Fibroblast of the aortic adventitia (primary cell): ENCODE measurements at places on chromosomes 6 and 20. TPM values are rescaled to one million over a fixed set of nuclear protein-coding genes. Genes with fewer than 3 reads are reported as not detected.
A peak's percentile ranks its signal among the peaks of the same experiment; 100 is the strongest.

RAET1L gene
- total RNA-seq: not detected in 2 replicates

CLPSL2 gene
- not detected in 2 replicates for total RNA-seq

PTGIS gene
- 279 and 1,011 TPM in 2 replicates for total RNA-seq

NHLRC1 gene
- total RNA-seq: 2.1 and 3.0 TPM in 2 replicates

GSTA2 gene
- total RNA-seq: not detected in 2 replicates

RAB44 gene
- not detected in 2 replicates for total RNA-seq

DNA sequence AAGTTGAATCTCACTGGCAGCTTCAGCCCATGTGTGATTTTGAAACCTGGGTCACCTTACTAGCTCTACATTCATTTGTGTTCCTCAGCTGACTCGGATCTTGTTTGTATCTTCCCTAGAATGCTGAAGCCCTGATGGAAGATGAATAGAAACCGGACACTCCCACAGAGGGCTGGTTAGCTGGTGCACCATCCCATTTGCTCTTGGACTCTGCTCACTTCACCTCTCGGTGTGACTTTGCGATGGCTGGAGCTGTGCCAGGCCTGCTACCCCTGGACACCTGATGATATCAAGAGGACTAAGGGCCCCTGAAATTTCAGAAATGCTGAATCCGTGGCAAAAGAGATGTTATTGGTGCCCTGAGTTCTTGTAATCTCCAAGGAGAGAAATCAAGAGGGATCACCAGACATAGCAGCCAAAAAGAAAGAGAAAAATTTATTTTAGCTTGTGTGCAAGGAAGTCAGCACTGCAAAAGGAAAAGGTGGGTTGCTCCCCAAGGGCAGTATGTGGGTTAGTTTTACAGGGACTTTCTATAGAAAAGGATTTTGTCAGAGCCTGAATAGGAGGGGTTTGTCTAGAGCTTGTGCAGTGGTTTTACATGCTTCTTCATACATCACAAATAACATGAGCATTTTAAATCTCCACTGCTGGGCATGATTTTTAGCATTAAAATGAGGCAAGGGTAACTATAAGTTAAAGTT lies 426.3 kb upstream of the NOX3 start:
- DNase-seq: no peak

DNA sequence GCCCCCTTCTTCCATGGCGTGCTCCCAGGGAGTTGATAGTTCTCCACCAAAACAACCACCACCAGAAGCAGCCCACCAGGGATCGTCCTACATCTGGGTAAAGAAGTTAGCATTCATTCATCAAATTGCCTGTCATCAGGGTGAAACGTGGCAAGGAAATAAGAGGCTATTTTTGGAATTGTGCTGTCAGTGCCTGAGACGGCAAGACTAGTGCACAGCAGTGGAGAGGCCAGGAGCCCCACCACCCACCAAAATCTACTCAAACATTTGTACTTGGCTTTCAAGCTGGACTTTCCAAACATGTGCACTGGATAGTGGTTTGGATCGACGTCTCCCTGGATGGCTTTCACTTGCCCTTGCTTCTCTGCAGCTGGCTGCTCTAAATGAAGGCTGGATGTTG lies 44.8 kb downstream of the TXNDC5 start:
- peak; percentile 77 for DNase-seq

- peak; percentile 47 for DNase-seq
These were observed 638 bp downstream of the MDN1 start for GRCh38 chr6:89818977-89819335.

DNA sequence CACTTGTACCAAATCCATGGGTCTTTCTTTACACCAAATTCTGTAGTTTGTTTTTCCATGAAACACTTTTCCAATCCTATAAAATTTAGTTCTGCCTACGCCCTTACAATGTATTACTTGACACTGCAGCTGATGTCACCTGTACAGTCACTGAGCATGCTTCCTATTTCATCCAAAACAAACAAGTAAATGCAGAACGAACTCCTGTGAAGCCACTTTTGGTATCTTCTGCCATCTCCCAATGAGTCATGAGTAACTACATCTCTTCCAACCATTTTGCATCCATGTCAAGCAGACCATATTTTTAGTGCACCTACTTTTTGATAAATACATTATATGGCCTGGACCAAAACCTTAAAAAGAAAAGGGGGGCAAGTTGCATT lies 42.4 kb downstream of the HDDC2 start:
- no peak for DNase-seq

GRCh38 chr6:111943266-111943665 lies 70.0 kb upstream of the FYN start:
- no peak for DNase-seq

GRCh38 chr20:15185322-15185721 lies 847.9 kb upstream of the FLRT3 start:
- no peak for DNase-seq

DNA sequence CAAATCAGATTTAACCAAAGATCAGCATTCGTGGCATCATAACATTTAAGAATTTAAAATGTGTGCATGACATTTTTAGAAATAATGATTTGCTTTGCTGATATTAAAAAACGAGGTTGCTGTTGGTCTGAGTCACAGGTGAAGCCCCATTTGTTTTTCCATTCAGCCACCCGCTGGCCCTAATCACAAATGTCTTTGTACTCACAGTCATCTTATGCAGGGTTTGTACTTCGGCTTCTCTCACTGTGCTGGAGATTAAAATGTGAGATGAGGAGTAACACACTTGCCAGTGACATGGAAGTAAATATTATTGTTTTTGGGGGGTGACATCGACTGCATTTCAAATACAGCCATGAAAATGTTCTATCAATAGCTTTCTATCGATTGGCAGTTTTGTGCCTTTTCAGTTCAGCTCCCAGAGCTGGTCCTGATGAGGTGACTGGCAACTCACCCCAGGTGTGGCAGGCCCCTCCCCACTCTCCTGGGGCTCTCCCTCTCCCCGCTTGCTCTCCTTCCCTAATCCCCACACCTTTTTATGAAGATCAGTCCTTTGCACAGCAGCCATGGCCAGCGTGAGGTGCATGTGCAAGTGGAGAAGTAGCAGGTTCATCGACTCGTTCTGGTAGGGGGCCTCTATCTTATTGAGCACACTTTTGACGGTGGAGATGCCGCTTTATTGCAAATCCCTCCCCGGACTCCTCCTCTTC lies 58.8 kb upstream of the FUCA2 start:
- DNase-seq: no peak

DNA sequence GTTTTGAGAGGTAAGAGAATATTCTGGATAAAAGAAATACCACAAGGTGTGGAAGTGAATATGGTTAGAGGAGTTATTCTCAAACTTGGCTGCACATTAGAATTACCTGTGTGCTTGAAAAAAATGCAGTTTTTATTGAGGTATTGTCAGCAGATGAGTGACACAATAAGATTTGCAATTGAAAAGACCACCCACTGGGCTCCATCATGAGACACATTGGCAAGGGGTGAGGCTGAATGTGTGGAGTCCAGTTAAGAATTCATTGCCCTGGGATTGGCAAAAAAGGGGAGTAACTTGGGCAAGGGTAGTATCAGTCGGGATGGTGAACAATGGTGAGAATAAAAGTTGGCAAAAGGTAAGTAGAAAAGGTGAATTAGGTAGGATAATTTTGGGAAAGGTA lies 63.5 kb downstream of the MEI4 start:
- no peak for DNase-seq

- DNase-seq: no peak
These were observed 349.9 kb downstream of the THBS2 start for GRCh38 chr6:168903613-168904345.

DNA sequence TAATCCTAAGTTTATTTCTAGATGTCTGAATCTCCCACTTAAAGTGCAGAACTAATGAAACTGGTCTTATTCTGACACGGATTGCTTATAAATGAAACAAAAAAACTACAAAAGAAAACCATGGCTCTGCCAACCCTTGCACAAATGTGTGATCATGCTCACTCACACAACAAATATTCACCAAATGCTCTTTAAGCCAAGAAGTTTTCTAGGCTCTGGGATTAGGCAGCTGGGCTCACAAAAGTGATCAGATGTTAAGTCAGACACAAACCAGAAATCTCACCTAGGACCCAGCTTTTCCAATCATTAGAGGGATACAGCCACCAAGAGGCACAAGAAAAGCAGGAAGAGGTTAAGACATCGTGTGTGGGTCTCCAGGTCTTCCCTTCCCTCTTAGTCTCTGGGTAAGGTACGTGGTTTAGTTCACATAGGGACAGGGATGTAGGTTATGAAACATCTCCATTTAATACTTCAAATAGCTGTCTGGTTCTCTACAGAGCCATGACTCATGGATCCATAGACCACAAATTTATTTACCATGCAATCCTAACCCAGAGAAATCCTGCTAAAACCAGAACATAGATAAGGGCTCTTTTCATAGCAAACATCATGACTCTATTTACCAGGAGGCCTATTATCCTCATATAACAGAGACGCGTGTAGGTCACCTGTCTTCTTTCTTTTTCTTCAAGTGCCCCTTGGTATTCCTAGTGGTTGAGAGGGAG lies 165.2 kb downstream of the WDR27 start:
- DNase-seq: peak; percentile 56

GRCh38 chr20:37223053-37223452 lies 38.6 kb downstream of the GHRH start:
- DNase-seq: peak; percentile 89

DNA sequence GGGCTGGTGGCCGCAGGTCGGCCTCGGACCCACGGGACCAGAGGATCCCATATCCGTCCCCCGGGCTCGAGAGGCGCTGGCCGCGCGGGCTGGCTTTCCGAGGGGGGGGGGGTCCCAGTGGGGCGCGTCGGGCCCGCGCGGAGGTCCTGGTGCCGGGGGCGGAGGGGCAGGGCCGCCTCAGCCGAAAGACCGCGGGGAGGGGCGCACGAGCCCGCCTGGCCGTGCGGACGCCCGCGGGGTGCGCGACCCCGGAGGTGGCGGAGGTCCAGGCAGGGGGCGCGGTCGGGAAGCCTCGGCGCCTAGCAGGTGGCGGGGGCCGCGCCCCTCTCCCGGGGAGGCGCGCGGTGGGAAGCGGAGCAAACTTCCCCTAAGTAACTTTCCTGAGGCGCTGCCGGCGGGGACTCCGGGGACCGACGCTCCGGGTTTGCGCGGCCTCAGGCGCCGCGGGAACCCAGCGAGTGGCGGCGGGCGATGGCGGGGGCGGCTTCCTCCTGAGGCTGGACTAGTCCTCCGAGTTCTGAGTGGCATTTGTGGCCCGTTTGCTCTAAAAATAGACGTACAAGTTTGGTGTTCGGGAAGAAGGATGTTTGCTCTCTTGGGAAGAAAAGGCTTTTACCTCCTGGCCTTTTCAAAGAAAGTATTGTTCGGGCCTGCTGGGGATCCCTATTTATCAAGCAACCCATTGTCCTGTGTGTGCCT lies 26.5 kb upstream of the BTBD3 start:
- no peak for DNase-seq

- DNase-seq: no peak
These were observed 2.6 kb downstream of the PYGB start for GRCh38 chr20:25250508-25250907.

GRCh38 chr6:811831-812230 lies 118.9 kb upstream of the EXOC2 start:
- DNase-seq: peak; percentile 31

DNA sequence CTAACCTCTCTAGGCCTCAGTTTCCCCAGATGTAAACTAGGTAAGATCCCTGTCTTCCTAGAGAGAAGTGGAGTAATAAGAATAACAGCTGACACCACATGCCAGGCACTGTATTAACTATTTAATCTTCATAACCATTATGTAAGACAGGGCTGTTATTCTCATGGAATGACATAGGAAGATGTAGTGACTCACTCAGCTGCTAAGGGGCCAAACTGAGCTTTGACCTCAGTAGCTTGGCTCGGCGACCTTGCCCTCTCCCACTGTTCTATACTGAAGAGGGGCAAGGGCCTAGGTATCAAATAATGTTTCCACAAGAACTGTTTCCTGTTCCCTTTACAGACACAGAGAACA lies 2.9 kb upstream of the MDGA1 start:
- no peak for DNase-seq

GRCh38 chr20:44979090-44979621 lies 12.8 kb downstream of the STK4 start:
- no peak for DNase-seq

DNA sequence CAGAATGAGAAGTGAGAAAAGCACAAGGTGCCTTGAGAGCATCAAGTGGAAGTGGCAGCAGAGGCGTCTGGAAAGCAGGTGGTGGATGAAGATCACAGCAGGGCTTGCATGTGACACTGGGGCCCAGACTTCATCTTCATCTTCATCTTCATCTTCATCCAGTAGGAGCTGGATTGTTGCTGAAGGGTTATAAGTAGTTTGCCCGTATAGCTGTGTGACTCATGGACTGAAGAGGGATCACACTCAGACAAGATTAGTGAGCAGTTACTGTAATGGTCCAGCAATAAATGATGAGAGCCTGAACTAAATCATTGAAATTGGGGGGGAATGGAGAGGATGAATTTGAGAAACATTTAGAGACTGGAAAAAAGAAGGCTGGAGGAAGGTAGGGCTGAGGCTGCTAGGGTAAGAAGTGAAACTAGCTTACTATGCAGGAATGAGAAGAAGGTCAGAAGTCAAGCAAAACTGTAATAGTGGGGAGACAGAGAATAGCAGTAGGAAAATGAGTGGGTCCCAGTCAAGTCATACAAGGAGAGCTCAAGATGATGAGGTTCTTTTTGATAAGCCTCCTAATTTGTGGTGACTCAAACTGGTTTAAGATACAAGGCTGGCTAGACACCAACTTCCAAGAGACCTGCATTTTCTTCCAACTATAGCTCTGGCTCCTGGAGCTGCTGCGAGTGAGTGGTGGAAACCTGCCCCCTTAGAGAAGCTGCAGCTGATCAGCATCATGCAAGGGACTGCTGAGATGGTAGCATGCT lies 92.3 kb upstream of the BEND6 start:
- peak; percentile 76 for DNase-seq

GRCh38 chr20:6007529-6008103 lies 46.2 kb downstream of the LRRN4 start:
- DNase-seq: peak; percentile 10

- DNase-seq: no peak
These were observed 4.0 kb upstream of the BPI start for GRCh38 chr20:38299963-38300362.
